ENCODE measurements at places on chromosomes 3 and 15.

DNA sequence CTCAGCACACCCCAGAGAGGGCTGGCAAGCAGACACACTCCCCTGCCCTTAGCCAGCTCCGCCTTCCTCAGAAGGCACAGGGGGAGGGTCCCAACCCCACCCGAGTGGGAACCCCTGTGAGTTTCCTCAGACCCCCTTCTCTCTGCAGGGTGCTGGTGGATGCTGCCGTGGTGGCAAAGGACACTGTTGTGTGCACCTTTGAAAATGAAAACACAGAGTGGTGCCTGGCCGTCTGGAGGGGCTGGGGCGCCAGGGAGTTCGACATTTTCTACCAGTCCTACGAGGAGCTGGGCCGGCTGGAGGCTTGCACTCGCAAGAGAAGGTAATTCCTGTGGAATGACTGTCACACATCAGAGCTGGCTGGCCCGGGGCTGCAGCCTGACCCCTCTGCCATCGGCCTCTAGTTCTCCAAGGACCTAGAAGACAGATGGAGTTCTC, 149.4 kb downstream of the LRRK1 start:
- no peak for DNase-seq

DNA sequence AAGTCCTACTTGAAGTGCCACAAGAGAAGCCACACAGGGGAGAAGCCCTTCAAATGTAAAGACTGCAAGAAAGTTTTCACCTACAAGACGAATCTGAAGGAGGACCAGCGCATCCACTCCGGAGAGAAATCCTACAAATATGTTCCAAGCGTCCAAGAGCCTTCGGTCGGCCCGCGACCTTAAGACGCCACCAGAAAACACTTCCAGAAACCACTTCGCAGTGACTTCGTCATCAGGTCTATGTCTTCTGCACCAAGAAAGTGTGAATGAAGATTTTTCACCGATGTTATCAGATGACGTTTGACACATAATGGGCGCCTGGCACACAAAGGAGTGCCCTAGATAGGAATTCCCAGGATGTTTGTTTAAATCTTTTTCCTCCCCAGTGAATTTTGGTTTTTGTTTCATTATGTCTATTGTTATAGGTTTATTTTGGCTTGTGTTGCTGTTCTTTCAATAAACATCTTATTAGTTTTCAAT, 24.1 kb upstream of the ARPIN start:
- no peak for DNase-seq

- DNase-seq: peak; percentile 73
Measured at GRCh38 chr3:130935761-130936492, 42.0 kb downstream of the ATP2C1 start.

GRCh38 chr3:30513374-30514152, 92.8 kb upstream of the TGFBR2 start:
- DNase-seq: no peak

Measured in M059J (cell line).